B cell (primary cell): ENCODE measurements at places on chromosomes 12 and 14. TPM values are rescaled to one million over a fixed set of nuclear protein-coding genes. Genes with fewer than 3 reads are reported as not detected.

CNOT2 gene
- 65.0 and 78.0 TPM in 2 replicates for polyA plus RNA-seq

MYH6 gene
- polyA plus RNA-seq: not detected in 2 replicates

STYK1 gene
- polyA plus RNA-seq: not detected in 2 replicates

TGM1 gene
- polyA plus RNA-seq: 2.7 and 4.9 TPM in 2 replicates

NR4A1 gene
- 470 and 1,095 TPM in 2 replicates for polyA plus RNA-seq

ANO2 gene
- polyA plus RNA-seq: not detected in 2 replicates

KCNJ8 gene
- not detected in 2 replicates for polyA plus RNA-seq

CHPT1 gene
- 46.9 and 63.7 TPM in 2 replicates for polyA plus RNA-seq
